ENCODE measurements at places on chromosomes 4 and X.

DNA sequence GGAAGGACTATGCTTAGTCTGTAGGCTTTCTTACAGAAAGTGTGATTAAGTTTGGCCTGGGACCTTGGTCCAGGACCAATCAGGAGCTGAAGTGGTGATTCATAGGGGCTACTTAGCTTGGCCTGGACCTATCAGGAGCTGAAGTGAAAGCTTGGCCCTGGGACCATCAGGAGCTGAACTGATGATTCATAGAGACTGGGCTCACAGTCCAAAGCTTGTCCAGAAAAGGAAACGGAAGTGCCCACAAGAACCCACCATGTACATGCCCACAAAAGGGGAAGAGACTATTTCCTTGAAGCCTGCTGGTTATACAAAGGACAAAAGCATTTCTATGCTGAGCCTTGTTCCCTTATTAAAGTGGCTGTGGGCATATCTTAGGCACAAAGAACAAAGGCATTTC, 12.6 kb downstream of the TENT5D start:
- DNase-seq, result no peak

DNA sequence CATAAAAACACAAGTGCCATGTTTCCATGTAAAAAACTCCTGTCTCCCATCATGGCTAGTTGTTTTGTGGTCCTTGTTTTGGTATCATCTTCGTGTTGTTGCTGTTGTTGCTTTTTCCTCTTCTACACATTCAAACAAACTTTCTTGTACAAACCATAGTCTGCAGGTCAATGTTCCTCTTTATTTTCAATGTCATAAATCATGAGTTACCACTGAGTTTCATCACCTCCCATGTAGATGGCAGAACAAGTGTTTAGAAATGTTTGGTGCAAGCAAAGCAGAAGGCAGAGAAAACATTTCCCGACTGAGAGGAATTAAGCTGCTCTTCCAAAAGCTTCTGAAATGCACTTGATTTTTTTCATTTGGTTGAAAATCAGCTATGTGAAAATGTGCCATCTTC, 166.0 kb downstream of the ANTXR2 start:
- no peak for DNase-seq

- no peak for DNase-seq
Observed at GRCh38 chr4:184784628-184785257, 41.0 kb downstream of the ACSL1 start.

GRCh38 chr4:16641971-16642370, 256.5 kb downstream of the LDB2 start:
- DNase-seq, result no peak

- DNase-seq, result no peak
Observed at GRCh38 chr4:79621061-79621460, 213.0 kb upstream of the GK2 start.

DNA sequence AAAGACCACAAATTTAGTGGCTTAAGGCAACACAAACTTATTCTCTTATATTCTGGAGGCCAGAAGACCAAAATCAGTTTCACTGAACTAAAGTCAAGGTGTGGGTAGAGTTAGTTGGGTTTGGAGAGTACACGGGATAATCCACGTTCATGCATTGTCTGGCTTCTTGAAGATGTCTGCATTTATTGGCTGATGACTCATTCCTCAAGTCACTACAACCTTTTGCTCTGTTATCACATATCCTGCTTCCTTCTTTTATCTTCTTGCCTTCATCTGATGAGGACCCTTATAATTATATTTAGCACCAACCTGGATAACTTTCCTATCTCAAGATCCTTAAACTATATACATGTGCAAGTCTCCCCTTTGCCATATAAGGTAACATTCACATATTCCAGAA, 590.0 kb downstream of the FSTL5 start:
- DNase-seq, result no peak

- peak; percentile 70 for DNase-seq
Observed at GRCh38 chr4:177281351-177281909, 28.2 kb upstream of the NEIL3 start.

DNA sequence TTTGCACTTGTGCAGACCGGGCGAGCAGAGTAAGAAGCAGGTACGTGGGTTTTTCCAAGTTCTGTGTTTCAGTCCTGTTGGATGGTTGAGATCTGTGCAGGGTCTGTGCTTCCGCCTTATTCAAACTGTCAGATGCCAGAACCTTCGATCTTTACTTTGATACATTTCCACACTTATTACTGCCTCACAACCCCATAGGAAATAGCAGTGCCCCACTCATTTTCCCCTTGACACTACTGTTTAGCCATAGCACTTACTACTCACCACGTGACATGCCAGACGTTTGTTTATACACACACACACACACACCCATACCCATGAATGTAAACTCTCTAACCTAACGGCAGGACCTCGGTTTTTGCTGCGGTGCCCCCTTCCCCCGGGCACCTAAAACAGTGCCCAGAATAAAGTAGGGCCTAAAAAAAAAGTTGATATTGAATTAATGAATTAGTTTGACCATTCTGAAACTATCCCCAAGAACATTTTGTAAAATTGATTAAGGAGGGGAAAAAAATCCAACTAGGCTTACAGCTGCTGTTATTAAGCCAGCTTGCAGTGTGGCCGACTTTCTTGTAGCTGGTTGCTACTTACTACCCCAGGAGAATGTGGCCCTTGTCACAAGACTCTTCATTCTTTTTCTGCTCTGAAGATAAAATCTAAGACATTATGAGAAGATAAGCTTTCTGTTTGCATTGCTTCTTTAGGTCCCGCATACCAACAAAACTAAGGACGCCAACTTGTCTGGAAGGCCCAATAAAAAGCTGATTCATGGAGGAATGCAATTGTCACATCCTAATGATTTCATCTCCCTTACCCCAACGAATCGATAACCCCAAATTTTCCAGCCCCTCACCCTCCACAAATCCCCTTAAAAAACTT, 704 bp upstream of the SEPSECS start:
- peak; percentile 32 for DNase-seq

DNA sequence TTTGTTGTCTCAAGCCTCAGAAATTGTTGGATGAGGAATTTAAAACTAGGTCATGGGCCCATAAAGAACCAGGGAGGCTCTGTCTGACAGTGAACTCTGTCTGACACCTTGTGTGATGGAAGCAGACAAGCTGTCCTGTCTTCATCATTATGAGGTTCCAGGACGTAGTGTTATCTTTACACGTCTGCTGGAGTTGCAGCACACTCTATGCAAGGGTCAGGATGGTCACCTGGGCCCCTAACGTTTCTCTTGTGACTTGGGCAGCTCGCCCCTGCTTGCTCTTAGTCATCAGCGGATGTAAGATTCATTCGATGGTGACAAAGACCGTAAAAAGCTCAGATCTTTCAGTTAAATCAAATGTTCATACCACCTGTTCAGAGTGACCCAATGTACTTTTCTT, 92.0 kb upstream of the ADGRG2 start:
- DNase-seq, result no peak

- DNase-seq, result no peak
Observed at GRCh38 chrX:9055354-9055753, 21.4 kb upstream of the FAM9B start.

Data from small intestine (tissue), 16 donors.